ENCODE measurements at places on chromosomes 4 and X.

DNA sequence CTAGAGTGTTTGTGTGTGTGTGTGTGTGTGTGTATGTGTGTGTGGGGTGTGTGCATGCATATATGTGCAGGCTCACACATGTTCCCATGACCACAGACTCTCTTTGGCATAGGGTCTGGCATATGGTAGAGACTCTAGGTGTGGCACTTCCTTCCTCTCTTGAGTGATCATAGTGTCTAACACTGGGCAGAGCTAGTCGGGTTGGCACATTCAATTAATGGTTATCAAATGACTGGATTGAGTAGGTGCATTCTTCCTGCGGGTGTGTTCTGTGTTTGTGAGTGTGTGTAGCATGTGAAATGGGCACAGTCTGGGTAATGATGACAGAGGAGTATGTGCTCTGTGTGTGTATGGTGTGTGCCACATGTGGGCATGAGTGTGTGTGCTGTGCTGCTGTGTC lies 106.5 kb downstream of the EFNB1 start:
- no peak for DNase-seq

GRCh38 chrX:20300822-20301221 lies 34.1 kb upstream of the RPS6KA3 start:
- DNase-seq = no peak

DNA sequence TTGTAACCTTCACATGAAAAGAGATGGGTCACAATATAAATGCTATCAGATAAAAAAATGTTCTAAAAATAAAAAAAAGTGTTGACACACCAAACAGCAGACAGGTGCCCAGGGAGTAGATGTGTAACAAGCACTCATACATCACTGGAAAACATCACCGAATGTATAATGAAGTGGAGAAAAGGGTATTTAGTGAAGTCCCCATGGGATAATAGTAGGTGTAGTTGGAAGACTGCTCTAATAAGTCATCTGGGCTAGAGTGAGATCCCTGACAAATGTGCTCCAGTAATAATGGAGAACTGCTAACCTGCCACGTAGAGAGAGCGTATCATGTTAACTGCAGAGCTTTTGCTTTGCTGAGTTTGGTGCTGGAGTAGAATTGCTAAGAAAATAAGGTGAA lies 152.0 kb downstream of the GRIA2 start:
- DNase-seq = no peak

- no peak for DNase-seq
Measured at GRCh38 chr4:160026721-160027120, 923.8 kb downstream of the RAPGEF2 start.

DNA sequence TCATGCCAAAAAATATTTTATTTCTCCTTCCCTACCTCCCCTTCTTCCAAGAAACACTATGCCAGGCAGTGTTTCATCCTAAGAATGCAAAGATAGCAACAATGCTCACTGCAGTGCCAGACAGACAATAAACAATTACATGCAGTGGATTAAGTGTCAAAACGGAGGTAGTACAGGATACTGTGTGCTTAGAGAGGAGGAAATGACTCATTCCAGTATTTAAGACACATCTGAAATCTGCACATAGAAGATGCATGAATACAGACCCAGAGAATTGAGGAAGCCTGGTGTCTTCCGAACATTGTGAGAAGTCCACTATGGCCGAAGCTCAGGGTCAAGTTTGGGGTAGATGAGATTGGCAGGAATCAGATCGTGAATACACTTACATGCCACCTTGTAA lies 326.4 kb downstream of the PPP3CA start:
- DNase-seq = no peak

- no peak for DNase-seq
Measured at GRCh38 chr4:84385203-84385602, 113.9 kb downstream of the NKX6-1 start.

- DNase-seq = no peak
Measured at GRCh38 chrX:29834764-29835163, 380.6 kb upstream of the MAGEB2 start.

DNA sequence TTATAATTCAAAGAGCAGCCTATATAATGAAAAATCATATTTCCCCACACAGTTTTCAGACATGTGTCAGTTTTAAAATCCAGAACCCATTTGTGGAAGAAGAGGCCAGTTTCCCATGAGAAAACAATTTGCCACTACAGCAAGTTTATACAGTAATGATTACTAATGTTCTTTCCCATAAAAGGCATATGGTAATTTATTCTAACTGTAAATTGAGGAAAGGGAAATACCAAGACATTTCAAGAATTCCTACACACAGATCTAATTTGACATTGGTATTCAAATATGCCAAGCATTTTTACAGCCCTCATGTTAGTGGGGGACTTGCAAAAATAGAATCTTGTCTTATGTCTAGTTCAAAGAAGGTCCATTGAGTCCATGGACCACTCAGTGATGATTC lies 1368.6 kb downstream of the FSTL5 start:
- no peak for DNase-seq

DNA sequence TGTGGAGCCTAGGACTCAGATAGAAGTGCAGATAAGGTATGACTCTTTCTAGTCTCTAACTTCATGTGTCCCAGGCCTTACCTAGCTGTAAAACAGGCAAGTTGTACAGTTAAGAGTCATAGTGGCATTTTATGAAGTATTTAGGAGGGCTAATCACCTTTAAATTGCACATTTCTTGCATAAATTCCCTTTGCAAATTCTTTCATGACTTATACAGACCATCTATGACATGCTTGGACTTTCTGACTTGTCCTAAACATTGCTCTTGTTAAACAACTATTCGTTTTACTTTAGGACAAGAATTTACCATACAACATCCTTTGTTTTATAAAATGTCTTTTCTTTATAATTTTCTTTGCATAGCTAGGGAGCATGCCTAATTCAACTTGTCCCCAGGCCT lies 7.8 kb upstream of the RRAGB start:
- no peak for DNase-seq

GRCh38 chr4:182770996-182771514 lies 146.1 kb downstream of the DCTD start:
- DNase-seq = no peak

- peak; percentile 88 for DNase-seq
Measured at GRCh38 chrX:30889147-30890140, at the start of gene TAB3. Gene TAB3 (minus strand): TSS chrX:30889254. CDS start chrX:30859588, 29,666 bp downstream.

- no peak for DNase-seq
Measured at GRCh38 chr4:76655566-76656479, 220.8 kb downstream of the SHROOM3 start.

DNA sequence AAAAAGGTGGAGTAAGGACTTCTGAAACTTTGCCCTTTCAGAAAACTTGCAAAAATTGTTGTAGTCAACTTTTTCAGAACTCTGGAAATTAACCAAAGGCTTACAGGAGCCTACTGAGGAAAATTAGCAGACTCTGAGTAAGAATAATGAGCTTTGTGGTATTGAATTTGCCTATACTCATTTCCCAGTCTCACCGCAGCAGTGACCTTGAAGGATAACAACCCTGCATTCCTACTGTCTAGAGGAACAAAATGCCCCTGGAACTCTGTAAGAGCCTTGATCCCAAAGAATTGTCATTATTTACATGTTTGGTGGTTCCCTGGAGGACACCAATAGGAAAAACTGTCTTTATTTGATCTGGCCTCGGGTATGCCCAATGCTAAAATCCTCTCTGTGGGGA lies 57.9 kb downstream of the MND1 start:
- no peak for DNase-seq

DNA sequence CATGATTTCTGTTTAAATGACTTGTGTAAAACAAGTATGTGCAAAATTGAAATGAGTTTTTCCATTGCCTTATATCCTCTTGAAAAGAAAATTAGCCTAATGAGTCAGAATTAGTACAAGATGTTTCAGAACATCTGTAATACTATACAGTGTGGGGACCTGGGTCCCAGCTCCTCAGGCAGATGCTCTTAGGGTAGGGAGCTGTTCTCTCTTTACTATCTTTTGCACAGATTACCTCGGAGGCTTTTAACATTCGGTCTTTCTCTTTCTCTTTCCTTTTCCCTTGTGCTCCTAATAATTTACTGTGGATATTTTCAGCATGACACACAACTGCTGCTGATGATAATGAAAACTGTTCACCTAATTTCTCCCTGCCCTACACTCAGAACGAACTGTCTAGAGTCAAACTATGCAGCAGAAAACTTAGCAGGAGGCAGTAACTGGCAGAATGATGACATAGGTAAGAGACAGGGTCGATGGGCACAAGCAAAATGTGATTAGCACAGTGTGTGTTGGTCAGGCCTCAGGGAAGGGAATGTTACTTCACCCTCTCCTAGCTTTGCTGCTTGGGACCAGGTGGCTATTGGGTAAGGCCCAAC lies 455.3 kb downstream of the PDHA2 start:
- DNase-seq = no peak

- no peak for DNase-seq
Measured at GRCh38 chr4:144574000-144574399, 72.0 kb upstream of the HHIP start.

DNA sequence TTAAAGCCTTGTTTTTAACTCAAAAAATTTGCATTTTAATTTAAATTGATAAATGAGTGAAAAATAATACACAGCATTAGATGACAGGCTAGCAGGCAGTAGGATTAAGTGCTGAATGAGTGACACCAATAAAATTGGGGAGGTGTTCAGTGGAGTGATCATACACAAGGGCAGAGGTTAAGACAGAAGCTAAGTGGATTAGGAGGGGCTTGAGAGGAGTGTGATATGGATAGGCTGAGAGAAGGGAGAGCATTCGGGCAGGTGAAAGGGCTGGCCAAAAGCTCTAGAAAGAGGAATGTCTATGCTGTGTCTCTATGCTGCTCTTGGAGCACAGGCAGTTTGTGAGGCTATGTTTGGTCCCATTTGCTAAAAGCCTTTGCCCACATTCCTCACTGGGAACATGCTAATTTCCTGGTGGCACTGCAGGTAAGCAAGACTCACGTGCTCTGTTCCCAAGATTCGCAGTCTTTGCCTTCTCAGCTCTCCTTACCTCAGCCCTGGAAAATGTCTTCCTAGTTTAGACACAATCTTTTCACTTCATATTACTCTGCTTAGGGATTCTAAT lies 52.8 kb upstream of the CCSER1 start:
- DNase-seq = no peak

- no peak for DNase-seq
Measured at GRCh38 chr4:94676970-94677369, 80.8 kb upstream of the BMPR1B start.

DNA sequence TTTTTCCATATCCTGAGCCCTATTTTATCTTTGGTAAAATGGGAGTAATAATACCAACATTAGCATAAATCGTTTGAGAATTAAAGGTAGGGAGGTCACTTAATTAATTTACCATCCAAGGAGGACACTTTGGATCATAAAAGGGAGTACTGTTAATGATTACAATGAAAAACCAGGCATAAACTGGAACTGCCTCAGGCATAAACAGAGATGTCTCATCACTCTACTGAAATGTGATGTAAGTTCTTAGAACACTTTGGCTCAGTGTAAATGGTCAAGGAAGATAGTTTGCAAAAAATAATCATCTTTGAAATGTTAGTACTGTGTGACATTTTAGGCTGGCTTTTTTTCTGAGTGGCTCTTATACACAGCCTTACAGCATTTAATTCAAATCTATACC lies 268.7 kb downstream of the SLC39A8 start:
- no peak for DNase-seq

DNA sequence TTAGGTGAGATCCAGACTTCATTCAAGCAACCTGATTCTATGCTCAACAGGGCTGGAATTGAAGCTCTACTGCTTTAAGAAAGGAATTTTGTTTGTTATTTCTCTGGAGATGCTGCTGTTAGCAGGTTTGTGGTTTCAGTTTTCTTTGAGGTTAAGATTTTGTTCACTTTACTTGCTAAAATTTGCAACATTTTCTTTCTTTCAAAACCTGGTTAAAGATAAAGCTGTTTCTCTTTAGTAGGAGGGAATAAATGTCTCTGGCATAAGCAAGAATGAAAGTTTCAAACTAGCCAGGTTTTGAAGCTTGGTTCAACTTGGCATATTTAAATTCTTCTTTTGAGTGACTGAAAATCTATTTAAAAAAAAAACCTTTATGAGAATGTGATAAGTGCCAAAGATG lies 660.6 kb upstream of the NR3C2 start:
- no peak for DNase-seq

GRCh38 chr4:158580064-158580463 lies 58.4 kb downstream of the RXFP1 start:
- no peak for DNase-seq

DNA sequence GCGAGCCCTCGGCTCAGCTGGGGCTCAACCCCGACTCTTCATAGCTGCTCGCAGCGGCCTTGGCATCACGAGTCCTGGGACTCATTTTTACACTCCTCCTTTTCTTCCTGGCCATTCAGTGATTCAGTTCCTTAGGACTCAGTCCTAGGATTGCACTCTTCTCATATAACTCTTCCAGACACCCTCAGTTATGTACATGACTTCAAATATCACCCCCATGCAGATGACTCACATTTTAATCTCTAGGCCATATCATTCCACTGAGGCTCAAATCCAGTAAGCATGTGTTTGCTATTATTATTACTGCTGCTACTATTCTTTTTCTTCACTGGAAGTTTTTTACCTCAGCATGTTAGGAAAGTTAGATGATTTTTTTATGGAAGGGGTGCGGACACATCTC lies 14.4 kb downstream of the ITGB1BP2 start:
- no peak for DNase-seq

GRCh38 chrX:83260288-83260687 lies 247.8 kb upstream of the POU3F4 start:
- DNase-seq = no peak

DNA sequence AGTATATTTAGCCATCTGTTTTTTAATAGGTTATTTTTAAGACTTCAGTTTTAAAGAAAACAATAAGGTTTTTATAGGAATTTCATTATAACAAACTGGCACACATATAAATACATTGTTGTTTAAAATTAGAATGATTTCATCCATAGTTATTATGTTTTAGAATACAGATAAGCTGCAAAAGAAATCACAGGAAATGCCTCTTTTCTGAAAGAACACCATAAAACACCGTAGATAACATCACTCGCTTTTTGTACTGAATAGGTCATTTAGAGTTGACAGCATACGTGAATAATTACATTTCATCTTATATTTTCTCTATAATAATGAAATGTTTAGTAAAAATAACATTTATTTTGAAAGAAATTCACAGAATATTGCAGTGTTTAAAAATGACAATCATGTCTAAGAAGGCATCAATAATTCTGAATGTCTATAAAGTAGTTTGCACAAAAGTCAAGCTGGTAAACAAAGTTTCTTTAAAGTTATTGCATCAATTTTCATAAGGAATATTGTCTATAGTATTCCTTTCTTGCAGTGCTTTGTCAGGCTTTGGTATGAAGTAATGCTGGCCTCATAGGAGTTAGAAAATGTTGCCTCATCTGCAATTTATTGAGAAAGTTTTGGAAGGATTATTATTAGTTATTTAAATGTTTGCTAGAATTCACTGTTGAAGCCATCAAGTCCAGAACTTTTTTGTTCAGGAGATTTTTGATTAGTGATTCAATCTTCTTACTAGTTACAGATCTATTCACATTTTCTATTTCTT lies 17.9 kb upstream of the VEGFC start:
- DNase-seq = no peak

DNA sequence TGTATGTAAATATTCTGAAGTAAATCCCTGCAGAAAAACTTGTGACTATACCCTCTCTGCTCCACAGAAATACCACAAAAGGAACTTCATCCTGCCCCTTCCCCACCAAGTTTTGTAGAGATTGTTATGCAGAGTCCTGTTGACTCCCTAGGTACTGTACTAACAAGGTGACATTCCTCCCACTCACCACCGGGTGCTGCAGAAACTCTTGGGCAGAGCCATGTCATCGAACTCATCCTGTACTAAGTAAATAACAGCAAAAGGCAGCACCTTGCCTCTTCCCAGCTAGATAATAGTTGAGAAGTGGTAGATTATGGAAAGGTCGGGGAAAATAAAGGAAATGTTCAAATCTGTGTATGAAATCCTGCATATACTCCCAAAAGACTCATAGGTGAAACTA lies 233.3 kb downstream of the STPG2 start:
- no peak for DNase-seq

Measured in HEK293T (cell line).